Fibroblast of the aortic adventitia (primary cell): ENCODE measurements at places on chromosomes 4 and X.

DNA sequence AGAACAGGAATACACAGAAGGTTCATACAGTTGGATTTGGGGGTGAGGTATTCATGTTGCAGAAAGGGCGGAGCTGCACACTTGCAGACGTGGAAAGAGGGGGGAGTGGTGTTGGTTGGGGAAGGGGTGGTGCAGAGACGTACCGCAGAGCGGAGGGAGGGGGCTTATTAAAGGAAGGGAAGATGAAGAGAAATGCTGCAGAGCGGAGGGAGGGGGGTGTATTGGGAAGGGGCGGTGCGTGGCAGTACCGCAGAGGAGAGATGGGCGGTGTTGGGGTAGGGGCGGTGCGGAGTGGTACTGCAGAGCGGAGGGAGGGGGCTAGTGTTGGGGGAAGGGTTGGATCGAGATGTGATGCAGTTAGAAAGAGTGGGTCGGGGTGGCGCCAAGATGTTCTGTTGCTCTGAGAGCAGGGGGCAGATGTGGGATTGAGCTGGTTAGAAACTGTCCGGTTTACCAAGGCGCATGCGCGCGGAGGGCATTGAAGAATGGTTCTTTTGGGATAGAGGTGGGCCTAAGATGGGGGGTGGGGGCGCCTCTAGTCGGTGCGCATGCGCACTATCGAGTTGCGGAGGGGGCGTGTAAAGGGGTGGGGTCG is 900 bp downstream of the TRO start:
- DNase-seq = peak; percentile 77

DNA sequence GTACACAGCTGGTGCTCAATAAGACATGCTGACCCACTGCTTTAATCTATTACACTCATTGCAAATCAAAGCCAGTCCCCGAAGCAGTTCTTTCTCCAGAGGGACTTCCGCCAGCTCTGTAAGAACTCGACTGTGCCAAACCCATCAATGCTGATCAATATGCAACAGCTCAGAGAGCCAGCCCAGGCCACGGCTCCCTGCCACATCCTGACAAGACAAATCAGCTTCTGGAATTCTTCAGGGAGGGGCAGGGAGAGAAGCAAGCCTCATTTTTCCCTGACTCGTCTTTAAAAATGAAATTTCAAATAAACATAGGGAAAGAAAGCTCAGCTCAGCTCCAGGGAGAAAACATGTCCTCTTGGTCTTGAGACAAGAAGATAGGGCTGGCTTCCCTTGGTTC is 5.3 kb upstream of the ADRA2C start:
- no peak for DNase-seq

GRCh38 chrX:940691-941090 is 271.8 kb downstream of the CRLF2 start:
- DNase-seq = no peak

GRCh38 chr4:11632483-11632882 is 203.8 kb upstream of the HS3ST1 start:
- DNase-seq = peak; percentile 28

GRCh38 chr4:666822-667544 is 7.1 kb downstream of the ATP5ME start:
- no peak for DNase-seq
